HuH-7.5 (cell line): ENCODE measurements at places on chromosomes 12 and 14.

DNA sequence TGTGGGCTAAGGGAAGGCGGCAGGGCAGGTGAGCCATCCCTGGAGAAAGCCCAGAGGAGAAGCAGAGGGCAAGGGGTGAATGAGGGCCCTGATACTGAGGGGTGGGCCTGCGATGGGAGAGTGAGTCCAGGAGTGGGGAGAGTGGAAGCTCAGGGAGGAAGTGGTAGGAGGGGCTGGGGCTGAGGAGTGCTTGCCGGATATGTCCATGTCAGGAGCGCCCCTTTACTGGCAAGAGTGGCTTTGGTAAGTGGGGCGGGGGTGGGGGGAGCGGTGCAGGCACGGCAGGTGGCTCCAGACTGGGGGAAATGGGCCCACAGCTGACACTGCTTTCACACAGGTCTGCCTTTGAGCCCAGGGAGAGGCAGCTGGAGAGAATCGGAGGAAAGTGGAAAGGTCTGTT lies 86.4 kb upstream of the GPR68 start:
- no peak for DNase-seq

- no peak for DNase-seq
Measured at GRCh38 chr12:15797818-15798217, 8.6 kb upstream of the EPS8 start.

DNA sequence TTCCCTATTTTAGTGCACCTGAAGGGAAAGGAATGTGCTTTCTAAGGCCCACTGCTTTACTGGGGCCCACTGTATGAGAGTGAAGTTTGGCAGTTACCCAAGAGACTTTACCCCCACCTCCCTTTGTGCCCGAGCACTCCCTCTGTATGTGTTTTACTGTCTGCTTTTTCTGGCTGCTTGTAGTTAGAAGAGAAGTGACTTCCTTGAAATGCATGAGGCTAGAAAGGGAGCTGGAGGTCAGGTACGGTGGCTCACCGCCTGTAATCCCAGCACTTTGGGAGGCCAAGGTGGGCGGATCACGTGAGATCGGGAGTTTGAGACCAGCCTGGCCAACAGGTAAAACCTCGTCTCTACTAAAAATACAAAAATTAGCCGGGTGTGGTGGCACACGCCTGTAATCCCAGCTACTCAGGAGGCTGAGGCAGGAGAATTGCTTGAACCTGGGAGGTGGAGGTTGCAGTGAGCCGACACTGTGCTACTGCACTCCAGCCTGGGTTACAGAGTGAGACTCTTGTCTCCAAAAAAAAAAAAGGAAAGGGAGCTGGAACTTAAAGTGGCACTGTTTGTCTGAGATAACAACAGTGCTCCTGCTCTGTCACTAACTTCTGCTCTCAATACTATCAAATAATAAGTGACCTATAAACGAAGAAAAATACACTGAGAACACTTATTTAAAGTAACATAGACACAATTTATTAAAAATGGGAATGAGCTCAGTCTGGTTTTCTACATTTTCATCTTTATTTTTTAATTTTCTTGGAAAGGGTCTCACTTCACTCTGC lies 5.8 kb downstream of the TRIP11 start:
- DNase-seq, result no peak

DNA sequence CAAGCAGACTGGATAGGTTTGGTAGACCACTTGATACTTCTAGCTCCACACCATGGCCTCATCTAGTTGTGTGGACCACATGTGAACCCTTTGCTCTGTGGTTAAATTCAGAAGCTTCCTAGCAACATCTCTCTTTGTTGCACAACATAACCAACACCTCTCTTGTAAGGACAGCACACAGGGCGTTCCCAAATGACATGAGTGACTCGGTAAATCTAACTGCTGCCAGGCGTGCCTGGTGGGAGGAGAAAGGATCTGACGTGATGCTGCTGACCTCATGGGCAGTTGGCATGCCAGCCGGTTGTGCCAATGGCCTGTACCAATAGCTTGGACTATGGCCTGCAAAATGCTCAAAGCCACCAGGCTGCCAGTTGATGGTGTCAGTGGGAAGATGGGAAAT lies 93.8 kb downstream of the CPSF2 start:
- DNase-seq, result no peak

DNA sequence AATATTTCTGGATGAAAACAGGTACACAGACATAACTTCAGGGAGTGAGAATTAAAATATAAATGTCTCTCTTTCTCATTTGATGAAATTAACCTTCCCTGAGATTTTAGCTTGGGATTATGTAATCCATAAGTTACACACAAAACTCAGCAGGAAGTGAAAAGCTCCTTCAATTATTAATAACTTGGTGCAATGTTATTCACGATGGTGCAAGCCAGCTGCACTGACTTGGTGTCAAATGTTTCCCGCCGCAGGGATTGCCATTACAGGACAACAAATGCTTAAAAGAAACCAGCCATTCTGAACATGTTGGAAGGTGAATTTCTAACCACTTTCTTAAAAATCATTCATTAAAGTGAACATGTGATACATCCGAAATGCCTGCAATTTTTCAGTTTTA lies 250.4 kb downstream of the FOXN3 start:
- no peak for DNase-seq
